Cardiac fibroblast (primary cell): ENCODE measurements at places on chromosomes 1 and 21.

DNA sequence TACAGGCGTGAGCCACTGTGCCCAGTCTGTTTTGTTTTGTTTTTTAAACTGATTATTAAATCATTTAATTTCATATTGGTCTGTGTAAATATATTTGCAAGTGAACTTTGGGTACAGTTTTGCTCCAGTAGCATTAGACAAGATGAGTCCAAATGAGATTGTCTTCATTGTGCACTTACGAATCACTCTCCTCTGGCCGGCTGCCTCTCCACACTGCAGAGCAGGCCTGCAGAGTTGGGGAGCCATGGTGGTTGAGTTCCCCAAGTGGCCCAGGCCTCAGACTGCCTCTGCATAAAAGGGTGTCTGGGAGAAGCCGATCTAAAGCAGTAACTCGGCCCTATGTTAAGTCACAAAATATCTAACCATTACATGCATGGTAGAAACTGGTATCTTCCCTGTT lies 74.8 kb downstream of the ATP5PO start:
- DNase-seq: no peak

GRCh38 chr1:181061891-181062835 lies 26.3 kb upstream of the IER5 start:
- no peak for DNase-seq

GRCh38 chr1:170494369-170494768 lies 37.6 kb upstream of the GORAB start:
- DNase-seq: peak; percentile 63

GRCh38 chr1:100065969-100066227 lies 66.8 kb downstream of the SASS6 start:
- no peak for DNase-seq

GRCh38 chr21:38759413-38759812 lies 46.3 kb upstream of the ETS2 start:
- DNase-seq: no peak

GRCh38 chr1:91831132-91831930 lies 54.6 kb downstream of the TGFBR3 start:
- peak; percentile 42 for DNase-seq

- no peak for DNase-seq
Observed at GRCh38 chr1:71285529-71285928, 204.7 kb upstream of the ZRANB2 start.

GRCh38 chr1:145805057-145805456 lies 18.8 kb downstream of the RNF115 start:
- DNase-seq: peak; percentile 23

- DNase-seq: no peak
Observed at GRCh38 chr1:154418923-154419619, 13.9 kb downstream of the IL6R start.
